Activated effector memory CD4-positive, alpha-beta T cell treated with Interleukin-2 at 50 U/mL for 16 hours (primary cell): ENCODE measurements at places on chromosomes 2 and 18.

DNA sequence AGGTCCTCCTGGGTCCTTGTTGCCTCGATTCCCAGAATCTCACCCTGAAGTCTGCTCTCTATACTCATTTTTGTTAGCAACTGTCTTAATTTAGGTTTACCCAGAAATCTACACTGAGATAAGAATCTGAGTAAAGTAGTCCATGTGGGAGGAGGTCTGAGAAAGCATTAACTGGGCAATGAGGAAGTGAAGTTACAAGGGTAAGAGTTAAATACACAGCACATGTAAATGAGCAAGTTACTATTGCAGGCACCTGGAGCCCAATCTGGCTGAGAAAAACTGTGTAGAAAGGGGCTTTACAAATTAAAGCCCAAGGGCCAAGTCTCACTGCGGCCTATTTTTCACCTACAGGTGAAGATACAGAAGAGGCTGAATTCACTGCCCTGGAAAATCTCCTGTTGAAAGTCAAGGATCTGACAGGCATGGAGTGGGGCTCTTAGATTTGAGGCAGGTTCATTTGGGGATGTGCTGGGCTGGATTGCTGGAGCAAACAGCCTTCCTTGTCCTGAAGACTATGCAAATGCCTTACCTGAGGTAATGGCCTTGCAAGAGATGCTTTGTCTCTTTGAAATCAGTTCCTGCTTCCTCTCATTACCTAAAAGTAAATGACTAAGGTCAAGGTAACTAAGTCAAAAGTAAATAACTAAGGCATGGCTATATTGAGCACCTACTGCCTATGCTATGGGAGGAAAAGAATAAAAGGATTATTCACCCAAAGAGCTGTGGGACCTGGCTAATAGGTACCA lies 84.4 kb upstream of the DYNAP start:
- DNase-seq, result no peak

DNA sequence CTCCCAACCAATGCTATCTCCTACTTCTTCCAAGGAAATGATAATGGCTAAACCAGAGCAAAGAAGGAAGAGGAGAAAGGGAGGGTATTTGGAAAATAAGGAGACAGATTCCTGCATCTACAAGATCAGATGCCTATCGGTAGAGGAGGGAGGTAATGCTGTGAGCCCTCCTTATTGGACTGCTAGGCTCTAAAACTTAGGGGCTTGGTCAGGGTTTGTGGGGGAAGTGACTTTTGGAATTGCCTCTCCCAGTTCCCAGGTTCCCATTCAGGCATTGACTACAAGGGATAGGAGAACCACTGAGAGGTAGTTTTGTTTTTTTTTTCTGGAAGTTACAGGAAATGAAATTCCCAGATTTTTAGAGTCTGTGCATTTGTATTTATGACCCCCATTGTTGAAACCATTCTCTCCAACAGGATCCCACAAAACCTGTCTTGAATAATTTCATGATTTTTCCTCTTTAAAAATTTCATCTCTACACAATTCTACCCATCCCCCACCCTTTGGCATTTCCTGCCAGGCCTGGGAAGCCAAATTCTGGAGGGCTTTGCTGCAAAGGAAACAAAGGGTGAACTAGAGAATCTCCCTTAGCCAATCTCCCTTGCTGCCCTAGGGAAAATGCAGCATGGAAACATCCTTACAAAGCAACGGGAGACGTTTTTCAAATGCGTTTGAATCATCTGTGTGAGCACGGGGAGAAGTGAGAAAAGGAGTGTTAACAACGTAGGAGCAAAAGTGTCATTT lies 282.1 kb upstream of the EPAS1 start:
- DNase-seq, result no peak

- peak; percentile 26 for DNase-seq
These were observed 542 bp upstream of the CNNM3 start for GRCh38 chr2:96815326-96816126.

- no peak for DNase-seq
These were observed 8.9 kb downstream of the GDF7 start for GRCh38 chr2:20675701-20676352.

- DNase-seq, result no peak
These were observed 7.1 kb upstream of the ME2 start for GRCh38 chr18:50871846-50872245.

DNA sequence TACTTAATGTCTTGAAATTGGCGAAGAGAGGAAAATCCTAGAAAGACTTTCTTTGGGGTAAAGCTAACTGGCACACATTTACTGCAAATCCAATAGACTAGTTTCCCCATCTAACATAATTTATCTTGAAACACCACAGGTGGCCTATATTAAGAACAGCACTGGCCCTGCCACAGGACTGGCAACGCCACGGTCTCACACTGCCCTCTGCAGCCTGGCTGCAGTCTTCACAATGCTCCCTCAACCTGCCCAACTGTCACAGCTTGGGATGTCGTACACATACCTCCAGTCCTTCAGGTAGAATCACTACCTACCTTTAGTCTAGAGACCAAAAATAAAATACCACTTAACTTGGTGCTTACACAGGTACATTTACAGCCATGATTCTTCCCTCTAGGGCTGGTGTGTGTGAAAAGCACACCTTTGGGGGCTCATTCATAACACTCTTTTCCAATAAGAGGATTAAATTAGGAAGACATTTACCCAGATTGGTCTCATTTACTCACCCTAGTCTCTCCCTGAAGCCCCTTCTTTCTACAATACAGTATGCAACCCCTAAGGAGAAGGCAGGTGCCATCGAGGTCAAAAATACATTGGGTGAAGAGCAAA lies 222.2 kb downstream of the C1D start:
- no peak for DNase-seq

DNA sequence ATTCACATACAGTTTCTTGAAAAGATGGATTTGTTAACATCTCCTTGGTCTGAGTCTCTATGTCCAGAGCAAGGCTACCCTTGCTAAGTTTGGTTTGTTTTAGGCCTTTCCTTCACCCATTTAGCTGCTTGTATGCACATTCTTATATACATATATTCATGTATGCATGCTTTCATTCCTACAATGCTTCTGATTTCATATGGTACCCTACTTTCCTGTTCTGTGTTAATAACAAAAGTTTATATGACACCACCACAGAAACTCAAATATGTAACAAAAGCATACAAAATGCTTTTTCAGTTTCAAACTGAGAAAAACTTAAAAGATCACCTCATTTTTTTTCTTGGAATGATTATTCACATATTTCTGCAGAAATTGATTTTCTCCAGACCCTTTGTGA lies 39.4 kb downstream of the OSGEPL1 start:
- DNase-seq, result no peak

- DNase-seq, result no peak
These were observed 101.3 kb upstream of the REG3A start for GRCh38 chr2:79260848-79261247.

- no peak for DNase-seq
These were observed 86.7 kb downstream of the IRS1 start for GRCh38 chr2:226712941-226713340.

DNA sequence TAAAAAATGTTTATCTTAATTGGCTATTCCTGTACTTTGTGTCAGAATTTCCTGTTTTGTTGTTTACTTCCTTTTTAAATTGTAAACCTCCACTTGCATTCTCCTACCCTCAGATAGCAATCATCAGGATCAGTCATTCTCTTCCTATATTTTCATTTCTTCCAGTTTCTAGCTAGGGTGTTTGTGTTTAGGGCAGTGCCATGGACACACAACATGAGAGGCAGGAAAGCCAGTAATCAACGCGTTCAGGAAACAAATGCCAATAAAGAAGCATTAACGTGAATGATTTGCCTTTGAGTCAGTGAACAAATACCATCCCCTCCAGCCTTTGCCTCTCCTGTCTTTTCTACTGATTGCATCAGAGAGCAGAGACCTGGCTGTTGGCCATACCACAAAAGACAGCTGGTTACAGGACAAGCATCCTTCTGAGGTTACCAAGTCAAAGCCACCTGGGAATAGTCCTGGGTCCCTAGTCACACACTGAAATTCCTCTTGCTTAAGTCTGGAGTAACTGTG lies 56.7 kb upstream of the FHL2 start:
- DNase-seq, result no peak

- no peak for DNase-seq
These were observed 57.9 kb downstream of the INO80D start for GRCh38 chr2:206028101-206028500.

DNA sequence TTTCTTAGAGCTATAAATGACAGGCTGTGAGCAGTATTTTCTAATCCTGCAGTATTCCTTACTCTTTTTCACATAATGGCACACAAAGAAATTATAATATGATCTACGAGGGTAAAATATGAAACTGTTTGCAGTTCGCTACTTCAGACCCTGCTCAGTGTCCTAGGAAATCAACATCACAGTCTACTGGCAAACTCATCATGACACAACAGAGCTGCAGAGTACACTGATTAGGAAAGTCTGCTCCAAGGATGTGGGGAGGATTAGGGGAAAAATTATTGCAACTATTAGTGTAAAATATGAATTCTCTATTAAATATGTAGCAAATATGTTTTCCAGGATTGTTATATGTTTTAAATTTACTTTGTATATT lies 149.2 kb upstream of the REG3G start:
- no peak for DNase-seq

- no peak for DNase-seq
These were observed 45.9 kb downstream of the NCK2 start for GRCh38 chr2:105790461-105791149.

DNA sequence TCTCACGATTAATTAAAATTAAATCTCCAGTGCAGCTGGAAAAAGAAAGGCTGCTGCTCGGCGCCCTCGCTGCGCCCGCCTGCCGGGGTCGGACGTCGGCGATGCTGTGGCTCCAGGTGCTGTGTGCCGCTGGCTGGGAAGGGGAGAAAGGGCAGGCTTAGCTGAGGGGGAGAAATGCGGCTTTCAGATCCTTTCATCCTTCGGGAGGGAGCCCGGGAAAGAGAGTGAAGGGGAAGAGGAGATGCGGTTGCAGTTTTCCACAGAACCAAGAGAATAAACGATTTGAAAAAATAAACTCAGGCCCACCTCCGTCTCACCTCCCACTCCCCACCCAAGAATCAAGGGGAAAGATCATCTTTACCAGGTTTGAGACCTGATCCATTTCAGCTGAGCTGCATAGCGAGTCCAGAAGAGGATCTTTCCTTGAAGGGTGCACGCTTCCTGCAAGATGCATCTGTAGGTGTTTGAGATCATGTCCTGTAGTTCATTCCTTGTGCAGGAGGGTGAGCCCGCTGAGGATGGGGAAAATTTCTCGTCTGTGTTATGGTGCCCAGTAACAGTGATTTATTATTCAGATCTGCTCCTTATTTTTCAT lies 495 bp downstream of the TMEM169 start:
- no peak for DNase-seq

DNA sequence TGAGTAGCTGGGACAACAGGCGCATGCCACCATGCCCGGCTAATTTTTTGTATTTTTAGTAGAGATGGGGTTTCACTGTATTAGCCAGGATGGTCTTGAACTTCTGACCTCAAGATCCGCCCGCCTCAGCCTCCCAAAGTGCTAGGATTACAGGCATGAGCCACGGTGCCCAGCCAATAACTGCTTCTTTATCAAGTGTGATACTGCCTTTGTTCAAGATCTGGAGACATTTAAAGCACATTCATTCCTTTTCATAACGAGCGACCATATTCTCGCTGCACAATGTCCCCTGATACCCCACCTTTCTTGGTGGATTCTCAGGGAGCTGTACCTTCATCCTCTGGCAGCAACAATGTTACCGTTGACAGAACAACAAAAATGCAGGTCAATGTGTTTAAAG lies 75.4 kb downstream of the PIEZO2 start:
- no peak for DNase-seq

- no peak for DNase-seq
These were observed 117.1 kb downstream of the NOL10 start for GRCh38 chr2:10572701-10573100.

- DNase-seq, result no peak
These were observed 200.6 kb downstream of the TCF4 start for GRCh38 chr18:55387139-55387984.

DNA sequence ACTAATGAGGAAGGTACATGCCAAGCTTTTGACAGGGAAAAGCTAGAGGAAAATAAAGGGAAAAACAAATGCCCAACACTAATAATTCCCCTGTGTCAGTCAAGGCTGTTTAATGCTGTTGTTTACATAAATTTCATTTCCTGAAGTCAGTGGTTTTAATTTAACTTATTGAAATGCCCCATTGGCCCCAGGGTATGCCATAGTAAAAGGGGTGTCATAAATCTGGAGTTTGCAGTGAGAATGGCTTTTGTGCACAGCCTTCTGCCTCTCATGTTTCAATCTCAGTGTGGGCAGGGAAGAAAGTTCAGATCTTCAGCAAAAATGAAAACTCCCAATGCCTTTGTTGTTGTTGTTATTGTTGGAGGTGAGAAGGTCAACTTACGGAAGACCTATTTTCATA lies 550.1 kb upstream of the DCC start:
- DNase-seq, result no peak

DNA sequence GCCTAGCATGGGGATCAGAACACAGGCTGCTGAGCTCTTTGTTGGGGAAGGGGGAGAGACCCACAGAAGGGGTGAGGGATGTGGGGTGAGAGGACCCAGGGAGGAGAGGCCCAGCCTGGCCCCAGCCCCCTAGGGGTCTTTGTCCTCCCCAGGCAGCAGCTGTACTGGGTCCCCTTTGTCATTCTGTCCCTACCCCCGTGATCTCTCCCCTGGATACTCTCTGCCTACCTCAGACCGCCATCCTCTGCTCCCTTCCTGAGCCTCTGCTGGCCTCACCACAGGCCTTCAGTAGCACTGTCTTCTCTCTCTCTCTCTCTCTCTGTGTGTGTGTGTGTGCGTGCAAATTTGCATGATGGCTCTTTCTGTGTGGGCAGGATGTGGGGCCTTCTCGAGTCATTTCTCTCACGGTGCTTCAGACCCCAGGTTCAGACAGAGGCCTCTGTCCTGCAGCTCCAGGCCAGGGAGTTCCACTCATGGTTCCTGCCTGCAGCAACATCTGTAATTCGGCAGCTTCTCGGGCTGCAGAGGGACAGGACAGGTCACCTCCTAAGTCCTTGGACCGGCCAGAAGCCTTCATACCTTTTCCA lies 1.4 kb downstream of the PSD4 start:
- peak; percentile 70 for DNase-seq

GRCh38 chr2:130769343-130769907 lies 14.1 kb downstream of the AMER3 start:
- DNase-seq, result no peak

DNA sequence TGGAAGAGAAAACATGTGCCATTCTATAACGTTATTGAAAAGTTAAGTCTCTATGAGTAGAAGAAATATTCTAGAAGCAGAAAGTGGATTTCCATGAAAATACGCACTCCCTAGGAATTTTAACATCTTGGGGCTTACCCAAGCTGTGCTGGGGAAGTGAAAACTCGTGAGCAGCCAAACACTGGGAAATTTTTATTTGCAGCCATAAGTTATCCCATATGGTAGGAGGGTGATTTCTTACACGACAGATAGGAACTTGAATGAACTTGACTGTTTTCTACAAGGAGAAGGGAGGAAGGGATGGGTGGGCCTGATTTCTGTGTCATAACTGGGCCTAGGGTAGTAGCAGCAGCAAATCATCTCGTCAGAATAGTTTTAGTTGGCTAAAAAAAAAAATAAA lies 272.6 kb downstream of the ETAA1 start:
- no peak for DNase-seq
